Astrocyte of the spinal cord (primary cell): ENCODE measurements at places on chromosomes 1 and 21.

- peak; percentile 29 for DNase-seq
Measured at GRCh38 chr21:37407719-37408420, 41.3 kb downstream of the DYRK1A start.

DNA sequence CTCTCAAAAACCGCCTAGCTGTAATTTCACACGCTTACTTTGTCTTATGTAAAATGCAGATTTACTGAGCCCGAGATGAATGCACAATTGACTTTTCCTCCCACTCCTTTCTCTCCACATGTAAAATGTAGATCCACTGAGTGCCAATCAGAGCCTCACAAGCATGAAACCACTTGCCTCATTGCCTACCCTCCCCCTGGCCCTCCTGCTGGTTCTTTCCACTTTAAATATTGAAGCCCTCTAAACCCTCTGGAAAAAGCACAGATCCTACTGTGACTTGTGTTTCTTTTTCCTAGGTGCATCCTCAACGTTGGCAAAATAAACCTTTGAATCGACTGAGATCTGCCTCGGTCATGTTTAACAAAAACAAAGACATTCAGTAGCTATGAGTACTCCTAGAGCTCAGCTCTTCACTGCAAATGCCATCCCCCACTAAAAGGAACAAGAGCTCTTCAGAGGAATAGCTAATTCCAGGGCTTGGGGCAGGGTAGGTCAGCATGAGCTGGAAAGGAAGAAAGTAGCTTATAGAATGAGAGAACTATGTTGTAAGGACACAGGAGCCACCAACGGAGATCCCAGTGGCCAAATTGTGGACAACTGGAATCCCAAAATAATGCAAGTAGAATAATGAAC is 365.5 kb upstream of the RUNX1 start:
- DNase-seq = peak; percentile 50

GRCh38 chr21:27715131-27715530 is 748.2 kb upstream of the ADAMTS5 start:
- DNase-seq = no peak

DNA sequence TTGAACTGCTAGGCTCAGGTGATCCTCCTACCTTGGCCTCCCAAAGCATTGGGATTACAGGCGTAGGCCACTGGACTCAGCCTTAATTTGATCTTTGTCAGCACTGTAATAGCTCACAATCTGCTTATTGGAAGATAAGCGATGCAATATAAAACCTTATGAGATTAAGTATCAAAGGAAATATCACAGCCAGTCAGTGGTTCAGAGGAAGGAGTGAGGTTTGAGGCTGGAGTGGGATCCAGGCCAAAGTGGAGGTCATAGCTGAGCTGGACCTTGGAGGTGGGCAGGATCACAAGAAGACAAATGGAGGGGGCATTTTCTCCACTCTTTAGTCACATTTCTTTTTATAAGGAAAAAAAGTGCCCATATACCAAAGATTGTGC is 228.5 kb downstream of the RHOU start:
- no peak for DNase-seq
